WTC11 (cell line): ENCODE measurements at places on chromosomes 7 and 10.

DNA sequence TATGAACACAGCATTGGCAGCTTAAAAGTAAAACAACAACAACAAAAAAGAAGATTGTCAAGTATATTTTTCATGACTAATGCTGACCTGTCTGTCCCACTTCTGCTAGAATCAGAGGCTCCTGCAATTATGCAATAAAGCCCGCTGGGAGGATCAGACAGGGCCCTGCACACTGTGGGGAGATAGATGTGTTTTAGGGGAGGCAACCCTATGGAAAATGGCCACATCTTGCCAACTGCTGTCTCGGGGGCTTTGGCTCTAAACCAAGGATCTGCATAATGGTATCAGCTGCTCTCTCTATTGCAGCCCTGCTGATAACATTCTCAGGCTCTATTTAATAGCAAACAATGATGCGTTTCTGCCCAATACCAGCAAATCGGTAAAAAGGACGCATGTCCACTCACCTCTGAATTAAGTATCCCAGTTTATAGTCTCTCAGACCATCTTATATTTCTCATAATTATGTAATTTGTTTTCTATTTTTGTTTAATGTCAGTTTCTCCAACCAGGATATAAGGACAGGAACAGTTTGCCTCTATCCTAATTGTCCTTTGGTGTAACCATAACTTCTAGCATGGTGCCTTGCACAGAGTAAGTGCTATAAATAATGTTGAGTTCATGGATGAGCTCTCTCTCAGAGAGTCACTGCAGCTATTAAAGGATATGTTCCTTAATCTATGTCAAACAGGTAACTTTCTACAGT lies 15.3 kb upstream of the PRKAR2B start:
- no peak for DNase-seq

DNA sequence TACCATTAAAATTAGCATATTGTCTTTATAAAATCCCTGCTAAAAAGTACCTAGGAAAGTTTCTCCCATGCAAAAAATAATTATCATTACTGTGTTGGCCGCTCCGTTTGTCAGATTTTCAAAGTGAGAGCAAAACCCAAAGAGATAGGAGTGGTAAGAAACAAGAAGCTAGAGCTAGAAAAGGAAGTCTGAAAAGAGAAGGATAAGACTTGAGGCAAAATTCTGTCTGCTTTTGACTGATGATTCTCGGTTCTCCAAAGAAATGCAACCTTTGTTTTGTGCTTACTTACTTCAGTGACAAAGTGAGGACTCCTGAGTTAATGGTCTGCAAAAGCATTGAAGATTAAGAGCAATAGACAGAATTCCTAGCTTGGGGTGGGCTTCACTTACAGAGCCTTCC lies 33.3 kb upstream of the CAPZA2 start:
- no peak for DNase-seq

- no peak for DNase-seq
These were observed 218 bp downstream of the GDI2 start for GRCh38 chr10:5813091-5813340.

- no peak for DNase-seq
These were observed 42.1 kb downstream of the GSDME start for GRCh38 chr7:24715171-24715570.

DNA sequence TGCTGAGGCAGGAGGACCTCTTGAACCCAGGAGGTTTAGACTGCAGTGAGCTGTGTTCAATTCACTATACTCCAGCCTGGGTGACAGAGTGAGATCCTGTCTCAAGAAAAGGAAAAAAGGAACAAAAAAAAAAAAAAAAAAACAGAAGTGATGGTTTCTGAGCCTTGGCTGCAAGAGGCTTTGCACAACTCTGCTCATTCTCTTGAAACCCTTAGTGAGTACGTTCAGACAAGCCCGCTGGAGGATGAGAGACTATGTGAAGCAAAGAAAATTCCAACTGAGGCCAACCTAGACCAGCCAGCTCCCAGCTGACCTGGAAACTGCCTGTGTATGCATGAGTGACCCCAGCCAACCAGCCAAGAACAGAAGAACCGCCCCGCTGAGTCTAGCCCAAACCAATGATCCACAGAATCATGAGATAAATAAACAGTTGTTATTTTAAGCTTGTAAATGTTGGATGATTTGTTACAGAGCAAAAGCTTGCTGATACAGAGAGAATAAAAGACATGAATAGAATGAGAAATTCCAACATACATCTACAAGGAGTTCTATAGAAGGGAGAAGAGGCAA lies 50.6 kb upstream of the FZD9 start:
- DNase-seq = no peak

GRCh38 chr10:76305930-76306615 lies 874.6 kb downstream of the LRMDA start:
- no peak for DNase-seq

GRCh38 chr10:46232084-46232483 lies 54.7 kb upstream of the ANTXRL start:
- DNase-seq = no peak

DNA sequence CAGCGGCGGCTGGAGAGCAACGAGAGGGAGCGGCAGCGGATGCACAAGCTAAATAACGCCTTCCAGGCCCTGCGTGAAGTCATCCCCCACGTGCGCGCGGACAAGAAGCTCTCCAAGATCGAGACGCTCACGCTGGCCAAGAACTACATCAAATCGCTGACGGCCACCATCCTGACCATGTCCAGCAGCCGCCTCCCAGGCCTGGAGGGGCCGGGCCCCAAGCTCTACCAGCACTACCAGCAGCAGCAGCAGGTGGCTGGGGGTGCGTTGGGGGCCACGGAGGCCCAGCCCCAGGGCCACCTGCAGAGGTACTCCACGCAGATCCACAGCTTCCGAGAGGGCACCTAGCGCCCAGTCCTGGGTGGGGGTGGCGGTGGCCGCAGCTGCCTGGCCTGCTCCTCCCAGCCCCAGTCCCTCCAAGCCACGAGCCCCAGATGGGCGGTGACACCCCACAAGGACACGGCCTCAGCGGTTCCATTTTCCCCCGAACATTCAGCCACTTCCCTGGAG lies 1.3 kb downstream of the BHLHA15 start:
- DNase-seq = peak; percentile 17

GRCh38 chr7:127525866-127526480 lies 59.4 kb downstream of the GCC1 start:
- DNase-seq = no peak
